Activated CD4-positive, CD25-positive, alpha-beta regulatory T cell (primary cell): ENCODE measurements at places on chromosomes 11 and 22.

DNA sequence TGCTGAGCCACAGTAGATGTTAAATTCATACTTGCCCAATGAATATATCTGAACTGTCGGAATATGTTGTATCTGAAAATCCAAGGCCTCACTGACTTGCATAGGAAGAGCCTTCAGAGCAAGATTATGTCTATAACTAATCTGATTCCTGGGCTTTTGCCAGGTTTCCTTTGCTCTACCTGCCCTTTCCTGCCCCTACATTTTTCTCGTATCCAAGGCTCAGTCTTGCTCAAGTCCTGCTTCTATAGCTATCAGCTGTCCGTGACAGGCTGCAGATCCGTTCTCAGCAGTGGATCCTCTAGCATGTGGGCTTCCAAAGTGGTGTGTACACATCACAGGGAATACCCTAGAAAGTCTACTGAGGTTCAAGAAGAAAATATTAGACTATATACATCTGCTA is 18.8 kb upstream of the USP47 start:
- no peak for DNase-seq

DNA sequence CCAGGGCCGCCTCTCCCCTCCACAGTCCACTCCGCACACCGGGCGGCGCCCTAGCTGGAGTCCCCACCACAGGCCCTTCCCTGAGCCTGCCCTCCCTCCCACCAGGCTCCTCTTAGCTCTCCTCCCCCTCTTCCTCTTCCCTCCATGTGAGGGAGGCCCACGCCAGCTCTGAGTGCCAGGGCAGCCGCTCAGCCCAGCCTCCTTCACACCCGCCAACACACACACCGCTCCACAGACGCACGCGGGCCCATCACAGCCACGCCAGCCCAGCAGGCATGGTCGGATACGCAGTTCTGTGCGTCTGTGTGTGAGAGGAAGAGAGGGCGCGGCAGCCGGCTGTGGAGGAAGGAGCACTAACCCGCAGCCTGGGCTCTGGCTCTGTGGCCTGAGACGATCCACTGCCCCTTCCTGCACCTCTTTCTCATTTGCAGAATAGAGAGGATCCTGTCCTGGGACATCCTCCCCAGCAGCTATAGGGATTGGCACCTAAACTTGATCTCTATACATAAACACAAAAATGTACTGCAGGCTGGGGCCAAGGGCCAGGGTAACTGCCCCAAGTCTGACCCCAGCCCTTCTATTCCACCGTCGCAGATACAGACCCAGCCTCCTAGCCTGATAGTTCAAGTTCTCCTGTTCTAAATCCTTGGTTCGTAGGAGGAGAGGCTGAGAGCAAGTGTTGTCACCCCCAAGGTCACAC is 3.5 kb downstream of the CHRM4 start:
- DNase-seq, result no peak

DNA sequence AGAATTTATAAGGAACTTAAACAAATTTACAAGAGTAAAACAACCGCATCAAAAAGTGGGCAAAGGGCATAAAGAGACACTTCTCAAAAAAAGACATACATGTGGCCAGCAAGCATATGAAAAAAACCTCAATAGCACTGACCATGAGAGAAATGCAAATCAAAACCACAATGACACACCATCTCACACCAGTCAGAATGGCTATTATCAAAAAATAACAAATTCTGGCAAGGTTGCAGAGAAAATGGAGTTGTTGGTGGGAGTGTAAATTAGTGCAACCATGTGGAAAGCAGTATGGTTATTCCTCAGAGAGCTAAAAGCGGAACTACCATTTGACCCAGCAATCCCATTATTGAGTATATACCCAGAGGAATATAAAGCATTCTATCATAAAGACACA is 866.8 kb upstream of the TENM4 start:
- no peak for DNase-seq

DNA sequence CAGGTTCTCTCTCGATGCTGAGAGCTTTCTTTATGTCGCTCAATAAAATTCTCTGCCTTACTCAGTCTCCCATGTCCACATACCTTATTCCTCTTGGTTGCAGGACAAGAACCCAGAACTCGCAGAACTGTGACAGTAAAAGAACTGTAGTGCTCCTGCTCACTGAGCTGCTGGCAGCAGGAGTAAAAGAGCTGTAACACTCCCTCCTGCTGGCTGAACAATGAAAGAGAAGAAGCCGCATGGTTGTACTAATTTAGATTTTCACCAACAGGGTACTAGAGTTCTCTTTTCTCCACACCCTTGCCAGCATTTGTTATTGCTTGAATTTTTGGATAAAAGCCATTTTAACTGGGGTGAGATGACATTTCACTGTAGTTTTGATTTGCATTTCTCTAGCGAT is 433.2 kb downstream of the GUCY1A2 start:
- DNase-seq, result no peak

DNA sequence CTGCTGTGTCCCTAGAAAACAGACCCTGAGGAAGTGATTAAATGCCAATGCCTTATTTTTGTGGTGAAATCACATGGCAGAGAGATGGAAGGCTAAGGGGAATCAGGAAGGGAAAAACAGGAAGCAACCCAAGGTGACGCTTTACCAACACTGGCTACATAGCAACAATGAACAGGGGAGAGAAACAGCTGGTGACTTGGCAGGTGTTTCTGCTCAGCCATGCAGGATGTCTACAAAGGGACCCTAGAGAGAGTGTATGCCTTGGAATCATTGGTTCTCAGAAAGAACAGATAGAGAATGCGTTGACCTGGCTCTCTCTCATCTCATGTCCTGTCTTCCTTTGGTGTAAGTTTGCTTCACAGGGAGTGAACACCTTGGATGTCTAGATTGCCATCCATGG is 911.9 kb downstream of the OPCML start:
- DNase-seq, result no peak

DNA sequence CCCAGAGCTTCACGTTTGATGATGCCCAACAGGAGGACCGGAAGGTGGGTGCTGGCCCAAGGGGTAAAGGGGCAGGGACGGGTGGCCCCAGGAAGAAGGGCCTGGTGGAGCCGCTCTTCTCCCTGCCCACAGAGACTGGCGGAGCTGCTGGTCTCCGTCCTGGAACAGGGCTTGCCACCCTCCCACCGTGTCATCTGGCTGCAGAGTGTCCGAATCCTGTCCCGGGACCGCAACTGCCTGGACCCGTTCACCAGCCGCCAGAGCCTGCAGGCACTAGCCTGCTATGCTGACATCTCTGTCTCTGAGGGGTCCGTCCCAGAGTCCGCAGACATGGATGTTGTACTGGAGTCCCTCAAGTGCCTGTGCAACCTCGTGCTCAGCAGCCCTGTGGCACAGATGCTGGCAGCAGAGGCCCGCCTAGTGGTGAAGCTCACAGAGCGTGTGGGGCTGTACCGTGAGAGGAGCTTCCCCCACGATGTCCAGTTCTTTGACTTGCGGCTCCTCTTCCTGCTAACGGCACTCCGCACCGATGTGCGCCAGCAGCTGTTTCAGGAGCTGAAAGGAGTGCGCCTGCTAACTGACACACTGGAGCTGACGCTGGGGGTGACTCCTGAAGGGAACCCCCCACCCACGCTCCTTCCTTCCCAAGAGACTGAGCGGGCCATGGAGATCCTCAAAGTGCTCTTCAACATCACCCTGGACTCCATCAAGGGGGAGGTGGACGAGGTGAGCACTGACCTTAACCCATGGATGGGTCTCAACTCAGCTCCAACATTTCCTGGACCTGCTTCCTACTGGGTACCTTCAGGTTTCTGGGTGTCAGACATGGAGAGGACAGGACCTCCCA is 2.0 kb downstream of the RIC8A start:
- DNase-seq, result no peak
